ENCODE measurements at places on chromosomes 1 and 21.

GRCh38 chr1:87993051-87993450 is 664.4 kb downstream of the LMO4 start:
- no peak for DNase-seq

DNA sequence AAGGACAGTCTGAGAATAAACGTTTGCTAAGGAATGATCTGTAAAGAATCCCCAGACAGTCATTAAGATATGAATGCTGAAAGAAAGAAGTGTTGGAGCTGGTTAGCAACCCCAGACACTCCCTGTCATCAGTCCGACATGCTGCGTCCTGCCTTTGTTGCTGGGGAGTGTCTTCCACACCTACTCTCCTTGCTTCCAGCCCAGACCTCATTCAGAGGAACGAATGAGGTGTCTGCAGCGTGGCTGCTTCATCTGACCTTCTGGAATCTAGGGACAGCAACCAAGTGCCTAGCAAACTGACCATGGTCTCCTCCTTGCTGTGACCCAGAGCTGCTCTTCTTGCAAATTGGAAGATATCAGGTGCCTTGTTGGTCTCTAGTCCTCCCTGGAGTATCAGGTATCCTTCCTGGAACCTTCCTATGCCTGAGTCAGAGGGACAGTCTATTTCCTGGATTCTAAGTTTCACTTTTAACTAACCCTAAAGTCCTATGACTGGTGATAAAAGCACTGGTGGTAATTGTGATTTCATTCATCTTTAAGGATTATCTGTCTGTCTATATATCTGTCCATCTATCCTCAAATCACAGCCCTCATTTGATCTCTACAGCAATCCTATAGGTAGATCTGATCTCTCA is 45.3 kb downstream of the NFASC start:
- no peak for DNase-seq

GRCh38 chr1:207051191-207051943 is at the start of gene YOD1:
TSS of gene YOD1 (minus strand) at chr1:207051208. CDS start at chr1:207051030, 178 bp downstream.
- DNase-seq = no peak

GRCh38 chr1:164667600-164667999 is 108.6 kb downstream of the PBX1 start:
- DNase-seq = no peak

DNA sequence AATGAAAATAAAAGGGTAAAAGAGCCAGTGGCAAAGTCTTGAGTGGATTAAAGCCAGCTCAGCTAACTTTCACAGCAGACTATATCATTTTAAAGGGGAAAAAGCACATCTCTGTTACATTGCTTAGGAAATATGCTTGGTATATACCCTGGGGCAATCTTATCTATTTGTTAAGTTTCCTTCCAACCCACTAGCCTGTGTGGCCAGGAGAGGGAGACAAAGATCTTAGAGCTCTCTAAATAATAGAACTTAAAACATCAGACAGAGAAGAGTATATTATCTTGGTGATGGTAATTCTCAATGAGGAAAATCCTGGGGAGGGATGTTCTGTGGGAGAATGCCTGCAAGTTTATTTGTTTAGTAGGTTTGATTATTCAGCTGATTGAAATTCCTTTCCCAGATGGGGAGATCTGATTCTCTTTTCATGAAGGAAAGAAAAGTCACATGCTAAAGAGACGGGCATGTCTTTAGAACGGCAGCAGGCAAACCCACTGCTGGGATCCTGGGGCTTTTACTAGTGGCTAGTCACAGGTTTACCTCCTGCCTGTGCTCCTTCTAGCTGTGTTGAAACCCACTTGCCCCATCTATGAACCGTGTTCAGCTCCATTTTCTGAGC is 3.6 kb downstream of the KCNE2 start:
- no peak for DNase-seq
